ENCODE measurements at places on chromosomes 4 and X.

DNA sequence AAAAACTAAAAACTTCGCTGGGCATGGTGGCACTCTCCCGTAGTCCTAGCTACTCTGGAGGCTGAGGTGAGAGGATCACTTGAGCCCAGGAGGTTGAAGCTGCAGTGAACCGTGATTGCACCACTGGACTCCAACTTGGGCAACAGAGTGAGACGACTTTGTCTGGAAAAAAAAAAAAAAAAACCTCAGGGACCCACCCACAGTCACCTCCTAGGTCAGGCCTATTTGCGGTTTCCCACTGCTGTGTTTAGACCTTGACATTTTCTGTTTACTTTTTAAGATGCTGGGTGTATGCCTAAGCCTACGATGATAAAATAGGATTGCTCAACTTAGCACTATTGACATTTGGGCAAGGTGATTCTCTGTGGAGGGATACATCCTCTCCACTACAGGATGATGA is 197.4 kb upstream of the TBL1X start:
- DNase-seq: no peak

GRCh38 chrX:68659786-68660185 is 12.3 kb downstream of the STARD8 start:
- no peak for DNase-seq

- no peak for DNase-seq
Observed at GRCh38 chr4:108828620-108829019, 65.8 kb upstream of the ETNPPL start.

GRCh38 chr4:139129206-139129605 is 47.8 kb downstream of the ELF2 start:
- no peak for DNase-seq

DNA sequence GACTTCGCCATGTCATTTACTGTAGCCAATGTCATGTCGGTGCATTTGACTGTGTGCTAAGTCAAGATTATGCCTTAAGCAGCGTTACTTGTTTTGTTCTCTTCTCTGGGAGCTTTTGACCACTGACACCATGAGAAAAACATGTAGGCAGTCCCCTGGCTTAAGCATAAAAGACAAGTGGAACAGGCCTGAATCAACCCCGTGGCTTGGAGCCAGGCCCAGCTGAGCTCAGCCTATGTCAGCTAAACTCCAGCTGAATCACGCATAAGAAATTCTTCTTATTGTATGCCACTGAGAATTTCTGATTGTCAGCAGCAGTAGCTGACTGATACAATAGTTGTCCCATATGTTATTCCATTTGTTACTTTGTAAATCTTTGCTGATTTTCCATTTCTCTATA is 261.9 kb downstream of the CBLL2 start:
- DNase-seq: peak; percentile 37

DNA sequence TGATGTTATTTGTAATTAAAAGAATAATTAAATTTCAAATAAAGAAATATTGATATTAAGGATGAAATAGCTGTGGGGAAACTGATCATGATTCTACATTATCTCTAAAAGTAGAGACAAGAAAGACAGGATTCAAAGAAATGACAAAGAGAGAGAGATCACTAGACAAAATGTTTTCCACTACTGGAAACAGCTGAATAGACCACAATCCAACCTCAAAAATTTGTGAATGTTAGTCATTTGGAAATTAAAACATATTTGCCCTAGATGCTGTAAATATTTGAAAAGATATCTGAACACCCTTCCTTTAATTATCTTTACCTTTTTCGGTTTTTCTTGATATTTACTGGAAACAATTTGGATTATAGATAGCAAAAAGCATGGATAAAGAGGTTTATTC is 414.9 kb downstream of the CENPC start:
- DNase-seq: no peak

GRCh38 chr4:183118585-183118984 is 19.5 kb downstream of the WWC2 start:
- peak; percentile 91 for DNase-seq

DNA sequence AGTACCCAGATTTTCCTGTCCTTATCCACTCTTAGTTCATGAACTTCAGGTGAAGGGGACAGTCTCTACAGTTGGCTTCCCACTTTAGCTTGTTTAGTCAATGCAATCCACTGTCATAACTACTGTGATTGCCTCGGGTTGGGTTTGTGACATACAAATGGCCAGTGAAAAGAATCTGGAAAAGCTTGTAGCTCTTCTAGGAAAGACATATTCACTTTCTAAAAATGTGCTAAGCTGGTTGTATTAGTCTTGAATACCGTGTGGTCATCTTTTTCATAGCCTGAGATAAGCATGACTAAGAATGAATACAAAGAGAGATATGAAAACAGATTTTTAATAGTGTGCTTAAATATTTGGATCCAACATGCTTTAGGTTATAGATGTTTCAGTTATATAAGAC is 1443.5 kb upstream of the IGFBP7 start:
- no peak for DNase-seq

- no peak for DNase-seq
Observed at GRCh38 chr4:872241-872981, 46.5 kb upstream of the CPLX1 start.

Data from fibroblast of skin of left quadriceps (primary cell).